Muscle of back (tissue), 13 donors: ENCODE measurements at places on chromosomes 3 and 15. TPM values are rescaled to one million over a fixed set of nuclear protein-coding genes. Genes with fewer than 3 reads are reported as not detected.

ROBO1 gene
- 51.7 TPM for polyA plus RNA-seq

HHATL gene
- 85.0 TPM for polyA plus RNA-seq

CFAP161 gene
- polyA plus RNA-seq, result 0.67 TPM

SMCO1 gene
- 1.5 TPM for polyA plus RNA-seq

NT5DC2 gene
- 102 TPM for polyA plus RNA-seq

GABRA5 gene
- 0.44 TPM for polyA plus RNA-seq

ZNF197 gene
- 21.9 TPM for polyA plus RNA-seq

CRELD1 gene
- 30.1 TPM for polyA plus RNA-seq

ANKRD34C gene
- polyA plus RNA-seq, result not detected

CYP1A2 gene
- polyA plus RNA-seq, result 0.08 TPM

MBD4 gene
- polyA plus RNA-seq, result 27.0 TPM

DNA sequence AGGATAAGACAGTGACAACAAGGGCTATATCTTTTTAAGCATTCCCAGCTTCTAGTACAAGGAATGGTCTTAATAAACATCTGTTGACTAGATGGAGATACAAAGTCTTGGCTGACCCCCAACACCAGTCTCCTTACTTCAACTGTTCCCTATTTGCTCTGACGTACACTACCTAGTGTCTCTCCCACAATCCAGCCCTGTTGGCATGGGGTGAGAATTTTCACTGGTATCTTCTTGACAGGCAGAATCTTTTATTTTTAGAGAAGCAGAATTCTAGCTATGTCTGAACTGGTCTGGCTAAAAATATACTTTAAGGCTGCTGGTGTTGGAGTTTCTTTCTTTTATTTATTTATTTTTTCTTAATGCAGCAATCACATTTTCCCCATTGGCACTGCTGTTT, 82.0 kb downstream of the ETFA start:
- no peak for DNase-seq

DNA sequence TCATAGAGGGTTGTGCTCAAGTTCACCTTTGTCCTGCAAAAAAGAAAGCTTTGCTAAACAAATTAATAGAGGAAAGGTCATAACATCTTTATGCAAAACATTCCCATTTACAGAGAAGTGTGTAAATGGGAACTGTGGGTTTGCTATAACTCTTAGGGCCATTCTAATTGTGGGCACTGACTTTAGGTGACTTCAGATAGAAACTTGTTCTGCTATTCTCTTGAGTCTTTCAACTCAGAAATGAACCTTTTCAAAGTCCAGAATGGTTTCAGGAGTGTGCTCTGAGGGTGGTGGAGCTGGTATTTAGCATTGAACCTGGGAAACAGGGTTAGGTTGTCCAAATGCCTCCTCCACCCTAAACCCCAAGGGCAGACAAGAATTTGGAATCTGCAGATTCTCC, 34.0 kb downstream of the SPTSSB start:
- DNase-seq, result no peak

DNA sequence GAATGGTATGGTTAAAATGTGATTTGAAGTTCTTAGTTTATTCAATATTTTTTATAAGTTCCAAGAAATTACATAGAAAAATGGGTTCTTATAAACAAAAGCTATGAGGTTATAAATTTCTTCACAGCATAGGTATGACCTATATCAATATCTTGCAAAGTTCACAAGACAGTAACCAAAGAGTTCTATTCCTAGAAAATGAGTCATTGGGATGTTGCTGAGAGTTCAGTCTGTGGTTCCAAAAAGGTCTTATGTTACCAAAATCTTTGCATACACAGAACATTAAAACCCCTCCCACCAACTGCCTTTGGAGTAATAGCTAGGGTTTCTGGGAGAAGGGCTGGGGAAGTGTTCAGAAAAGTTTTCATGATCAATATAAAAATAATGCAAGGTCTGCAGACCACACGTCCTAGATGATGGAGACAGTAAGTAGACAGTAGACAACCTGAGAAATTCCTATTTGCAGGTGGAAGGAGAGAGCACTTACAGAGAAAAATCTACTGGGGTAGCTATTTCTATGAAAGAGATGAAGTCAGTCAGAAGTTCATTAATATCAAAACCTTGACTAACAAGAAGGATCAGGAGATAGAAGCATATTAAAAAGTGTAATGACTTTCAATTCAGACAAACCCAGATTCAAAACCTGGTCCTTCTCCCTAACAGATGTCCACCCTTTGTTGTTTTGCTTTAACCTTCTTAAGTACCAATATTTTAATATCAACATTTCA, 279.3 kb downstream of the KCNH8 start:
- DNase-seq, result no peak

DNA sequence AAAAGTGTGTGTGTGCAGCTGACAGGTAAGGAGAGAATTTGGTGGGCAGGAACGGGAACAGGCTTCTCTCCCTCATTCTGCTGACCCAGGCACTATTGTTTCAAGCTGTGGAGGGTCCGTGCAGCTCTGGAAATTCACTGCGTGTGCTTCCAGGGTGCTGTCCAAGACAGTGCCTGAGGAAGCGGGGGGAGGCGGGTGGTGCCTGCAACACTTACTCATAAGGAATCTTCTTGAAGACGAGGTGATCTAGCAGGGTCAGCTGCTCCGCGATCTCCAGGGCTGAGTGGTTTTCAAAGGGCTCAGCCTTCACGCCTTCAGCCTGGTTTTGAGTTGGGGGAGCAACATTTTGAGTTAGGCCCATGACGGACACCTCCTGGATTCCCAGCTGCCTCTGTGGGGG, 46.6 kb upstream of the CTSH start:
- DNase-seq, result no peak

GRCh38 chr3:134059035-134059601, 29.4 kb upstream of the SLCO2A1 start:
- DNase-seq, result no peak

GRCh38 chr3:41574900-41575299, 375.6 kb downstream of the CTNNB1 start:
- no peak for DNase-seq

DNA sequence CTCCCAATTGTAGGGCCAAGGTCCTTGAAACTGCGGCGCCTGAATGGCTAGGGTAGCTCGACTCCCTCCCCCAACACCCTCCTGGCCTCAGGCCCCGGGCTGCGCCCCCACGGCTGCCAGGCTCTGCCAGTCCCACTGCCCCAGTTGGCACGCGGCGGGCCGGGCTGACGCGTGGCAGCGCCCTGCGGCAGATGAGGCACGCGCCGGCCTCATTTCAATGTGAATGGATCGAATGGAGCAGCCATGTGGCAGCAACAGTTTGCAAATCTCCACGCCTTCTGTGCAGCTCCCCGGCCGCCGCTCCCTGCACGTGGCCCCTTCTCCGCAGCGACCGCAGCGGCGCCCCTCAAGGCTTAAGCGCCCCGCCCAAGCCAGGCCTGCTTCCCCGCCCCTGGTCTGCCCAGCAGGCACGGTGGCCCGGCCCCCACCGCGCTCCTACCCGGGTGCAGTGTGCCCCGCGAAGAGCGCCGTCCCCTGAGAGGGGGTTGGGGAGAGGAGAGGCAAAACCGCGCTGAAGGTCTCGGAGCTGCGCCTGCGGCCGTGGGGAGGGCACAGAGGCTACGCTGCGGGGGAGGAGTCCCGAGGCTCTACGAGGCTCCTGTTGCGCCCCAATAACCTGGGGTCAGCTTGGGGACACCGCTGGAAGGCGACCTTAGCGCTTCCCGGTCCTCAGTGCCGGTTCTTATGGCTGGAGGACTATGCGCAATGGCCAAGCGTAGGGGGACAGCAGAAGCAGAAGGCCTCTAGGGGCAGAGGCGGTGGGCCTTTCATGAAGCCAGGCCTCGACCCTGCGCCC, 3.1 kb upstream of the DLL4 start:
- DNase-seq, result no peak

- no peak for DNase-seq
These were observed 229.3 kb downstream of the NSUN3 start for GRCh38 chr3:94292151-94292550.

GRCh38 chr3:128575777-128576176, 74.8 kb downstream of the RPN1 start:
- DNase-seq, result no peak

GRCh38 chr3:100899440-100900091, 93.7 kb downstream of the ABI3BP start:
- no peak for DNase-seq

DNA sequence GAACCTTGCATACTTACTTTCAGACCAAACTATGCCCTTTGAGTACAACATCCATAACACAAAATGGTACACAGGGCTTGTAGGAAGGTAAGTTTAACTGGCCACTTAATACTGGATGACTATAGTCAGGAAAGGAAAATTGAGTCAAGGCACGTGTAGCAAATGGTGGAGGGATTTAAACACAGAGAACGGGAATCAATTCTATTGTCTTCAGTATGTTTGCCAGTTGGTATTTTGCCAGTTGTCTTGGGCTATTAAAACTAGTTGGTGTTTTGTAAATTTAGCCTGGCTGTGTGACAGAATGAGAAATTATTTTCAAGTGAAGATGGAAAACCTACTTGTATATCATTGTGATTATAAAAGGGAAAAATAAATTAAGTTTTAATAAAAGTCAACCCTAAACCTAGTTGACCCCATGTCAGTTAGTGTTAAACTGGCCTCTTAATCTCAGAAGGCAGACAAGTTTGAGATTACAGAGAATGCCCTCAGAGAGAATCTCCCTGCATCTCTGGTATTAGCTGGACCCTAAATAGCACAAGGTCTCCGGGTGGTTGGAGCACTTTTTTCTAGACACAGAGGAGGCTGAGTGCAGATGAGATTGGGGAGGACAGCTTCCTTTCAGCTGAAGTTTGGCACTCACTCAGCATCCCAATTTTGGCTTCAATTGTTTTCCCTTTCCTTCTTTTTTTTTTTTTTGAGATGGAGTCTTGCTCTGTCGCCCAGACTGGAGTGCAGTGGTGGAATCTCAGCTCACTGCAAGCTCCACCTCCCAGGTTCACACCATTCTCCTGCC, 91.2 kb downstream of the MB21D2 start:
- DNase-seq, result no peak

DNA sequence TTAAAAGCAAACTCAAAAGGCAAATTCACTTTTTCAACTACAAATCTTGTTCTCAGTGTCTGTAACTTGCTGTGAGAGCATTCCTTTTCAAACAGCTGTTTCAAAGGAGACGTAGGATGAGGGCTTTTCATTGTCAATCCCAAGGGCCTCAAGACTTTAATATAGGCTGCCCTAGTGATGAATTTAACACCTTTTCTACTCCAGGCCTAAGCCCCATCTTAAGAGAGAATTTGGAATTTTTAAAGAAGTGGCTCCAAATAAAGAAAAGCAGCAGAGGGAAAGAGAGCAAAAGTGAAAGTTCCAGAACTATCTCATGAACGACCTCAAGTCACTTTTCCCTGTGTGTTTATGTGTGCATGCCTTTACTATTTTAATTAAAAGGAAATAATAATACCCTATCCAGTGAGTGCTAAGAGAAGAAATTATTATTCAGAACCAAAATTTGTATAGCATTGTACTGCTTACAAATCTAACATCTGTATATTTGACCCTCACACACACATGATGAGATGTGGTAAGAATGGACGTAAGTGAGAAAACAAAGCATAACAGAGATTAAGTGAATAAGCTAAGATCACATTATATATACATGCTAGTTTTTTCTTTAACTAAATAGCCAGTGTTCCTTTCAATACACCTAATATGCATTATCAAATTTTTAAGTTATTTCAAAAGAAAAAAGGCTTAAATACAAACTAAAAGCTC, 196.4 kb downstream of the VGLL3 start:
- peak; percentile 53 for DNase-seq

GRCh38 chr3:141164852-141165251, 66.8 kb upstream of the PXYLP1 start:
- DNase-seq, result no peak

GRCh38 chr3:46206282-46207015, 1.7 kb downstream of the CCR1 start:
- no peak for DNase-seq

DNA sequence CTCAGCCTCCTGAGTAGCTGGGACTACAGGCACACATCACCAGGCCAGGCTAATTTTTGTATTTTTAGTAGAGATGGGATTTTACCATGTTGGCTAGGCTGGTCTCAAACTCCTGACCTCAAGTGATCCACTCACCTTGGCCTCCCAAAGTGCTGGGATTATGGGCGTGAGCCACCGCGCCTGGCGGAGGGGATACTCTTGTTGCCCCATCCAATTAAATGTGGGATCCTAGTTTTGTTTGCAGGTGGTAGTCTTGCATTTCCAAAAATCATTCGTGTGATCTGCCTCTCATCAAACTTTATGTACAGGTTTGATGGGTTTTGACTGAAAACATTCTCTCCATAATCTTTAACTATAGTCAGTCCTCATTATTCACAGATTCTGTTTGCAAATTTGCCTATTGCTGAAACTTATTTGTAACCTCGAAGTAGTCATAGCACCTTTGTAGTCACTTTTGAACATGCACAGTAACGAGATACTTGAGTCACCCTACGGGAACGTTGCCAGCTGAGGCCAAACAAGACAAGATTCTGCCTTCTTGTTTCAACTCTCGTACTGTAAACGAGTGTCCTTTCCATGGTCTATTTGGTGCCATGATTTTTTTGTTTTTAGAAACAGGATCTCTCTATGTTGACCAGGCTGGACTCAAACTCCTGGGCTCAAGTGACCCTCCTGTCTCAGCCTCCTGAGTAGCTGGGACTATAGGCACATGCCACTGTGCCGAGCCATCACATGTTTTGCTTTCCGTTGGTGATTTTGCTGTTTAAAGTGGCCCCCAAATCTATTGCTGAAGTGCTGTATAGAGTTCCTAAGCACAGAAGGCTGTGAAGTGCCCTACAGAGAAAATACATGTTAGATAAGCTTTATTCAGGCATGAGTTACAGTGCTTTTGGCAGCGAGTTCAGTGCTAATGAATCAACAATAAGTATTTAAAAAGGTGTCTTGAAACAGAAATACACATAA, 8.1 kb upstream of the MAPK6 start:
- DNase-seq, result peak; percentile 60

- DNase-seq, result peak; percentile 8
These were observed at the start of the genes CHDH and IL17RB for GRCh38 chr3:53846134-53846850. CHDH (minus strand) TSS chr3:53846419; CDS start chr3:53824008, 22,411 bp downstream. IL17RB (plus strand) TSS chr3:53846568; CDS start chr3:53846589, 21 bp downstream.

DNA sequence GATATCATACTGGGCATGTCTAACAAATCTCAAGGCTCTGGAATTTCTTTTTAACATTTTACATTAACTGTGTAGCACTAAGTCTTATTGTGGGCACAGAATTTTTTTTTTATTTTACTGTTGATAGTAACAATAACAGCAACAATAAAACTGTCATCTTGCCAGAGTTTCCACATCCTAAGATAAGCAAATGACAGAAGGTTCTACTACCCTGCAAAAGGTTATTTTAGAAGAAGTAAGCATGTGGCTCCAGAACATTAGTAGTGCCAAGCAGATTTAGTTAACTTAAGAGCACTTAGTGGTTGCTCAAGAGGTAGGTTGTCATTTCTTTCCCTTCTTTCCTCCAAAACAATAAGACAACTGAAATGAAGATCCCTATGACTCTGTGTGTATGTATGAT, 743.0 kb upstream of the CBLB start:
- no peak for DNase-seq

DNA sequence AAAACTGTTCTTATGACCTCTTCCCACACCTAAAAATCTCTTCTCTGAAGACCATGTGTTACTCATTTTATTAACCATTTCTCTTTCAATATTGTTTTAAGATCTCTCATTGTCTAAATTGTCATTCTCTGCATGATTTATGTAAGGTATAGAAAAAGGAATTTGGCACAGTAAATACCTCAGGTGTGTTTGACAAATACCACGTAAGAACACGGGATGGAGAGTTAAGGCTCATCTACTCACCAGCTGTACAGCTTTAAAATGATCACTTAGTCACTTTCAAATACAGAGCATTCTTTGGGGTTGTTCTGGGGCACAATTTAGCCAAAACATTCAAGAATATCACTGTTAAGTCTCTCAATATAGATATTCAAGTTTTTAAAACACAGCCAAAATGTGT, 627.1 kb downstream of the MCTP2 start:
- no peak for DNase-seq

- no peak for DNase-seq
These were observed 135.6 kb downstream of the DUT start for GRCh38 chr15:48466820-48467219.

- DNase-seq, result no peak
These were observed 7.9 kb upstream of the MTFMT start for GRCh38 chr15:65037309-65037708.
